ENCODE measurements at places on chromosomes 13 and 19.

DNA sequence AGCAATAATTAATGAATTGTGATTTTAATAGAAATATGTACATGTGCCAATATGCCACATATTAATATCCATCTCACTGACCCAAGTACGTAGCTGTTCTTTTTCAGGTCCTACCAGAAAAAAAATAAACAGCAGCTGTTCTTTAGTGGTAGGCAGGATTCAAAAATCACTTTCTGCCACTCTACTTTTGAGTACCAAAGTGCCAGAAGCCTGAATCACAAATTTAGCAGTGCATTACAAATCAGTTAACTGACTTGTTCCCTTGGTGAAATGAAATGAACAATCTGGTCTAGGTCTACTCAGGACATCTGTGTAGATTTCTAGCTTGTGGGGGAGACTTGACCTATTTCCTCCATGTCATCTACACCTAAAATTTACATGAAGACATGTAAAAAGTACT is 775.5 kb upstream of the GPC6 start:
- DNase-seq = no peak

GRCh38 chr19:13428352-13428751 is 77.9 kb downstream of the CACNA1A start:
- DNase-seq = no peak

GRCh38 chr13:27967736-27968315 is 1.3 kb downstream of the CDX2 start:
- no peak for DNase-seq

DNA sequence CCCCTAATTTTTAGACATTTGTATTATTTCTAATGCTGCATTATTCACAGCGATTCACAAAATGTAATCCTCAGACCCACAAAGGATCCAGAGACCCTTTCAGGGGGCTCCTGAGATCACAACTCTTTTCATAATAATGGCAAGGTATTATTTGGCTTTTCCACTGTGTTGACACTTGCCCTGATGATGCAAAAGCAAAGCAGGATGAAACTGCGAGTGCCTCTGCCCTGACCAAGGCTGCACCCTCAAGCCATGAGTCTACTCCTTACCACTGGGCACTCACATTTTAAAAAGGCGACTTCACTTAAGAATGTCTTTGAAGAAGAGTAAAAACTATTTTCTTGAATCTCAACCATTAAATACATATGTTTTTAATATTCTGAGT is 11.4 kb downstream of the ELF1 start:
- DNase-seq = no peak

DNA sequence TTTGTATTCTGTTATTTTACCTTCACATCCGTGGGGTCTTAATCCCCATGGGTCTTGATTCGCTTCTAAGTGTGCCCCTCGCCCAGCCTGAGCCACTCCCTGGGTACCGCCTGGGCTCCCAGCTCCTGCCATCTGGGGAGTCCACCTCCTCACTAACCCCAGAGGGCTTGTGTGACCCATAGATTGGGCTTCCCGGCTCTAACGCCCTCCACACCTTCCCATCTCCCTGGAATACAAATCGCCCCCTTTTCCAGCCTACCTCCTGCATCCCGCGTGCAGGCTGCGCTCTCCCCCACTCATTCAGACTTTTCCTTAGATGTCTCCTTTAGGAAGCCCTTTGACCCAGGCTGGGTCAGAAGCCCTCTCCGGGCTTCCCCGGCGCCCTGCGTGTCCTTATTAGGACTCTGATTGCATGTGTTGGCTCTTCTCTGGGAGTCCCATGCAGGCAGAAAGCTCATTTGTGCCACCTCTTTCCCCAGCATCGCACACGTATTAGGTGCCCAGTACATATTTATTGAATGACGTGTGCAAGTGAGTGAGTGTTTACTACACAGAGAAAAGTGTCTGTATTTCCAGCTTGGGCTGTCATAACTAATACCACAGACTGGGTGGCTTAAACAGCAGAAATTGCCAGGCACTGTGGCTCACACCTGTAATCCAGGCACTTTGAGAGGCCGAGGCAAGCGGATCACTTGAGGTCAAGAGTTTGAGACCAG is 757 bp downstream of the CCDC124 start:
- no peak for DNase-seq

DNA sequence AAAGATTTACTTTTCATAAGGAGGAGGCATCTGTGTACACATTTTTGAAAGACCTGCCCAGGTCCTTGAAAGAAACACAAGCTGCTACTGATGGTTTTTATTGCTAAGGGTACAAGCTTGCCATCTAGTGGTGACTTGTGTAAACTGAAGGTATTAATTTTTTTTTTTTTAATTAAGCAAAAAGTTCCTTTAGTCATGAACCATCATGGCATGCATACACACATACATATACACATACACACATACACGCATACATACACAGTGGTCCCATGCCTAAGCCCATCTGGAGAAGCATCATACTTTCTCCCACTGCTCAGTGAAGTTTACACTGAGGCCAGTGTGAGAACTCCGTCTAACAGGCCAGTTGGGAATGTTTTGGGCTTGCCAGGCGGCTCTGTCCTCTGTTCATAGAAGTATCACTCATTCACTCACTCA is 312.5 kb downstream of the DCLK1 start:
- DNase-seq = no peak

- DNase-seq = no peak
These were observed 671.1 kb upstream of the SPRY2 start for GRCh38 chr13:81012031-81012430.

DNA sequence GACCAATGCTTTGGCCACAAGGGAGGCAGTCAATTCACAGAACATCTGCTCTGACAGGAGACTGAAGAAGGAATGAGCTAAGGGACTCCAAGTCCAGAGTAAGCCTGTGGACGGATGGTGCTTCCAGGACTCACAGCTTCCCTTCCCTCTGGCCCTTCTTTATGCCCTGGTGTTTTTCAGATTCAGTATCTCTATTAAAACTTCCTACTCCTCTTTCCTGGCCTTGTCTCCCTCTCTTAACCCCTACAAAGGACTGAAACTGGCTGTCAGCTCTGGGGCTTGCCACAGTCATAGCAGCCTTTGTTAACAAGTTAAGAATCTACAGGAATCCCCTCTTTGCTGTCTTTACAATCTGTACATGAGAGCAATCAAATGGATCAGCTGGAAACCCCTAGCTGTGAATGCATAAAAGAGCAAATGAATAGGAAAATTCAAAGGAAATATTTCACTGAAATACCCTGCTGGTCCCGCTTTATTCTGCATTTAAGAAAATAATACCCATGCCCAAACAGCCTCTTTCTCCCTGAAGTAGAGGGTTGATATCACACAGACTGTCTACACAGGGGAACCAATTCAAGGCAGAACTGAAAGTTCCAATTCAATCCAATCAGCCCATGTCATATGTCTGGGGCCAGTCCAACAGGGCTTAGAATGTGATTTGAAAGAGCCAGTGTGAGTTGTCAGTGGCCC is 192.3 kb downstream of the MZT1 start:
- DNase-seq = no peak

- no peak for DNase-seq
These were observed 61.4 kb downstream of the USP12 start for GRCh38 chr13:27110056-27110746.

GRCh38 chr13:99288089-99288488 is 19.1 kb downstream of the GPR183 start:
- no peak for DNase-seq

GRCh38 chr19:29836409-29836825 is 24.6 kb downstream of the CCNE1 start:
- no peak for DNase-seq

- DNase-seq = no peak
These were observed 152.4 kb downstream of the TEX29 start for GRCh38 chr13:111472559-111473460.

- no peak for DNase-seq
These were observed 26.7 kb downstream of the TSC22D1 start for GRCh38 chr13:44549476-44549875.

- DNase-seq = no peak
These were observed 1120.8 kb downstream of the EFNB2 start for GRCh38 chr13:105414639-105415038.

DNA sequence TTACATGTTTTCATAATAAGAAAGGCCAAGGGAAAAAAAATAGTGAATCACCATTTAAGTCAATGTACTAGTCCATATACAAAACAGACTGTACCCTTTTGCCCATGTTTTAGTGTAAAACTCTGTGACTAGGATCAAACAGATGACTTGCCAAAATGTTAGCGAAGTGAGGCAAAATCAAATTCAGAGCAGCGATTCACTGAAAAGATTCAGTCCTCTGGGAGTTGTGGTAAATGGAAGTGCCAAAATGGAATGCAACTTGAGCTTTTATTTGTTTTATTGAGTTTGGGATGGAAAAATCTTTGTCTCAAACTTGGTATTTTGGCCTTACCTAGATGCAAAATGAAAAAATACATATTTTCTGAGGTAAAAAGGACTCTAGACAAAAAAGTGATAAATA is 9.1 kb downstream of the CDADC1 start:
- DNase-seq = no peak

DNA sequence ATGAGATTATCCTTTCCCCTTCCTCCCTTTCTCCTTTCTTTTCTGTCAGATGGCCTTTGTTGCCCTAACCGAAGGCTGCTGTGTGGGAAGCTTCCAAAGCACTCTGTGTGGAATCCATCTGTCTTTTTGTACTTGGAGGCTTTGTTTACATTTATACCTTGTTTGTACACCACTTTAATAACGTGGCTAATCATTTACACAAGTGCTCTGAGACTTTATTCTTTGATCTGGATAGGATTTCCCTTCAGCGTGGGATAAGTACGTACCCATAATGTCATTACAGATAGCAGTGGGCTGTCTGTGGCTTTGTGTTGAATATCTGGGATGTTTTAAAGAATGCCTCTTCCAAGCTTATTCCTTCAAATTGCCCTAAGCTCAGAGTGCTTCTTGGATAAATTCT is 684.7 kb upstream of the SLITRK5 start:
- no peak for DNase-seq

- no peak for DNase-seq
These were observed 68.4 kb downstream of the TEX26 start for GRCh38 chr13:31000889-31001288.

DNA sequence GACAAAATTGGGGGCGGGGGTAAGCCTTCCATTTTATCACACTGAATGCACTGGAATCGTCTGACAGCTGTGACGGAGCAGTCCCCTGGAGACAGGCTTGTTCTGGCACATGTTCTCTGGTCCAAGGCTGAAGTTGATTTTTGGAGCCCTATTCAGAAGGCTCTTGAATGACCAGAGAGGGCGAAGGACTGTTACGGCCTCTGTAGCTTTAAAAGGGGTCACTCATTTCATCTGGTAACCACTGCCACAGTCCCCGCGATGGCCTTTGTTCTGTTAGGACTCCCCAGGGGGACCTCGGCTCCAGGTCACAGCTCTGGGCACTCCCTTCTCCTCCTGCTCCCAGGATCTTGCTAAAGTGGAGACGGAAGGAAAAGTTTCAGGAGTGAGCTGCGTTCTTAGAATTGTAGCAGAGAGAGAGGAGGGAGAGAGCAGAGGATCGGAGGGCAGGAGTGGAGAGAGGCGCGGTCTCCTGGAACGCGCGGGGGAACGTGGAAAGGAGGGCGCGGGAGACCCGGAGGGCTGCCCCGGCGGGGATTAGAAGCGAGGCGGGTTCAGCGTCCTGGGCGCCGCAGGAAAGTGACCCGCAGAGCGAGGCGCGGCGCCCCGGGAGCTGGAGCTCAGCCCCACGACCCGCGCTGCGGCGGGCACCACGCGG is 134.3 kb upstream of the MYO16 start:
- no peak for DNase-seq

DNA sequence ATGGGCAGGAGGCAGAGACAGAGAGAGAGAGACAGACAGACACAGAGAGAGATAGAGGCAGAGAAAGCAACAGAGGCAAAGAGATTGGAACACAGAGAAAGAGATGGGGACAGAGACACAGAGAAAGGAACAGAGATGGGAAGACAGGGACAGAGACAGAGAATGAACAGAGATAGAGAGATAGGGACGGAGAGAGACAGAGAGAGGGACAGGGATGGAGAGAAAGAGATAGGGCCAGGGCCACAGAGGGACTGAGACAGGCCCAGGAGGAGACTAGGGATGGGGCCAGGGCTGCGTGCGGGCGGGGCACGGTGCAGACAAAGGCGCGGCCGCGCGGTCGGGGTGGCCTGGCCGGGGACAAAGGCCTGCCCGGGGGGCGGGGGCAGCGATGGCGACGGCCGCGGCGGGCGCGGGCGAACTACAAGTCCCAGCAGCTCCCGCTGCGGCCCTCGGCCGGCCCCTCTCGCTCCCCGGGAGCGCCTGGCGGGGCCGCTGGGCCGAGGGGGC is at the start of gene ZNF358:
Gene ZNF358, plus strand, starts transcription at position 459 of the 507 bp plus-strand sequence. CDS start 3,140 bp downstream, outside the sequence.
- DNase-seq = no peak

DNA sequence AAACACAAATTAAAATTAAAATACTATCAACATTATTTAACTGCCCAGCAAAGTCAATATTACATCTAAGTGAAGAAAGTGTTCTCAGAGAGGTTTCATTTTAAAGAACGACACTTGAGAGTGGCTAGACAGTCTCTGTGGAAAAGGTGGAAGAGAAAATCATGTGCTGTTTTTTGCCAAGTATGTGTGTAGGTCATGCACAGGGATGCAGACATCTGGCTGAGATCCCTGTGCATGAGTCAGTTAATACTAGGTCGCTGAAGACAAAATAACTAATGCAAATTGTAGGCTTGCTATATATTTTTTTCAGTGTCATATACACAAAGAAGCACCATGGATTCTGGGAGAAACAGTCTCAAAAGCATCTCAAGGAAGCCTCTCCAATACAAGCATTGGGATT is 44.3 kb upstream of the ENOX1 start:
- no peak for DNase-seq

DNA sequence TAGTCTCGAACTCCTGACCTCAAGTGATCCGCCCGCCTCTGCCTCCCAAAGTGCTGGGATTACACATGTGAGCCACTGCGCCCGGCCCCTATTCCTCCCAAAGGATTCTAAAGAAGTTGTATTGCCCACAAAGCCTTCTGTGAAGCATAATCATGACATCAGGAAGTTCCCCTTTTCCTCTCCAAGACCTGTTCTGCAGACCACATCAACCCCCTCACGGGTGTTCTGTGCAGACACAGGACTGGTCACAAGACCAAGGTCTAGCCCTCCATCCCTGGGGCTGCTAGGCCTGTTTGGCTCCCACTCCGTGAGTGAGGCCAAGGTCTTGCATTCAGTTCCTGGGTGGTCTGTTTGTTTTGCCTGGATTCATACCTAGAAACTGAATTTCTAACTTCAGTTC is 178.1 kb downstream of the FLT1 start:
- DNase-seq = no peak

- no peak for DNase-seq
These were observed at the start of gene TDRD12 for GRCh38 chr19:32719611-32720059. Gene TDRD12 (plus strand): TSS chr19:32719767. CDS start chr19:32720073, 306 bp downstream.

GRCh38 chr19:38793177-38793576 is 4.2 kb downstream of the LGALS7B start:
- DNase-seq = no peak

- DNase-seq = no peak
These were observed 42.6 kb upstream of the ZNF91 start for GRCh38 chr19:23437901-23438300.

DNA sequence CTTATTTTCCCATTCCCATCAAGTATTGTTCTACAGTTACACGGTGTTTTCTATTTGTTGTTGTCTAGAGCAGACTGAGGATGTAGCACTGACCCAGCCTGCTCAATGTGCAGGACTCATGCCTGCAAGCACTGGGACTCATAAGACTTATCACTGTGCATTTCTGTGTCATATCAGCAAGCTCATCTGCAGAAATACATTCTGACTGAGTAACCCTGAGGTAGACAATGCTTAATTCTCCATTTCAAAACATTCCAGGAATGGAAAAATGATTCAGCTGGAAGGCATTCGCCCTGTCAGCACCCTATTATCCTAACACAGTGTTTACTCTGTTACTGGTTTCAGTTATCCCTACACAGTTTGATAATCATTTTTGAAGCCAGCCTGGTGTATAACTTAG is 2506.4 kb downstream of the PCDH9 start:
- no peak for DNase-seq
